ENCODE measurements at places on chromosomes 5 and 9. TPM values are rescaled to one million over a fixed set of nuclear protein-coding genes. Genes with fewer than 3 reads are reported as not detected.

Gene PFN3
- not detected for total RNA-seq

Gene CDX1
- total RNA-seq: not detected

Gene PPP2R2B
- 6.0 TPM for total RNA-seq

Gene INPP5E
- 15.2 TPM for total RNA-seq

Gene CTXN3
- not detected for total RNA-seq

Gene PIP5KL1
- 9.7 TPM for total RNA-seq

Gene HAVCR2
- 2.1 TPM for total RNA-seq

Gene ABCA1
- 24.5 TPM for total RNA-seq

Gene CARD9
- total RNA-seq: 7.4 TPM

DNA sequence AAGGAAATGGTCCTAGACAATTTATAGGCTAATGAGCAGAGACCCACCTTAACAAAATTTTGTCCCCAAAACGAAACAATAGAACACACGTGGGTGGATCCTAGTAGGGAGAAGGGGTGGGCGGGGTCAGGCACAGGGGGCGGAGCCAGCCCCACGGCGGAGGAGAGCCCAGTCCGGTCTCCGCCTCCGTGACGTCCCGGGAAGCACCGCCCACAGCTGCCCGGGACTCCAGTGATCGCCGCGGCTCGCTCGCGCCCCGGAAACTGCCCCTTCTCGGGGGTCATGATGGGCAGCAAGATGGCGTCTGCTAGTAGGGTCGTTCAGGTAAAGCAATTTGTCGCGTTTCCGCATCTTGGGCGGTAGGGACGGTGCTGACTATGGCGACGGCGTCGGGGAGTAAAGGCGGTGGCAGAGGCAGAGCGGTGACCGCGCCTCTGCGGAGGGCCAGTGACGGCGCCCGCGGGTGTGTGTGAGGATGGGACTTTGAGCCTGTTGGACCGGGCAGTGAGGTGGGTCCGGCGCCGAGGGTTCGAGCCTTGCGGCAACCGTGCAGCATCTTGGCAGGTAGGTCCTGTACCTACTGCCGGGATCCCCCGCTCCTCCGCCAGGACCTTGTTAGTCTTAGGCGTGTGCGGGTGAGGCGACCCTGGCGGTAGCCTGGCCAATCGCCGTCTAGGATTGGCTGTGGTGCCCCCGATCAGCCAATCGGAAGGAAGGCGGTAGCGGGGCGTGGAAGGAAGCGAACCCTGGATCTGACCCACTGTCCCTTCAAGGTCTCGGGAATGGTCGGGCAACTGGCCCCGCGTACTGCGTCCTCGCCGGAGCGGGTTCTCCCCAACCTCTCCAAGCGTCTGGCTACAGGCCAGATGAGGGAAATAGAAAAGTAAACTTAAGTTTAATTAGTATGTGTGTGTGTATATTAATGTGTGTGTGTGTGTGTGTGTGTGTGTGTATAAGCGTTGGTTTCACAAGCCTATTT, 16.8 kb upstream of the CDK7 start:
- peak; percentile 98 for DNase-seq

DNA sequence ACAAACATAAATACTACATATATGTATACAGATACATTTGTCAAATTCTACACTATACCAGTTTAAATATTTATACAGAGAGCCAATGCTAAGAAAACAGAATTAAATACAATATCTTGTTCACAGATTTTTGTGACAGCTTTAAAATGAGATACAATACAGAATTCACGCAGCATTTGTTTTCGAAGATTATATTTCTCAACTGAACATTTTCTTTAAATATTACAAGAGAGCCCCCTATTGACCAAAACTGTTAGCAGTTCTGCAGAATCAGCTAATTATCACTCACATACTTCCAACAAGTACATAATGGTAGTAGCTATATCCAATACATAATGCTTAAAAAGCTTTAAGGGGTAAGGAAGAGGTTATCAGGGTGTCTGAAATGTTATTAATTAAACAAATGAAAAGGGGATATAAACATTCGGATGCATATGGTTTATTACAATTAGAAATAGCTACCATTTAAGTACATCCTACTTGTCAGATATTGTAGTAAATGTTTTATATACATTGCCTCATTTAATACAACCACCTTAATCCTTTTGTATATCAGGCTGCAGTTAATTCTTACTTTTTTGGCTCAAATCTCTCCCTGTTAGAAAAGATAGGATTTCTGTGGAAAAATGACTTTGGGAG, 31.7 kb downstream of the ZDHHC21 start:
- no peak for DNase-seq

DNA sequence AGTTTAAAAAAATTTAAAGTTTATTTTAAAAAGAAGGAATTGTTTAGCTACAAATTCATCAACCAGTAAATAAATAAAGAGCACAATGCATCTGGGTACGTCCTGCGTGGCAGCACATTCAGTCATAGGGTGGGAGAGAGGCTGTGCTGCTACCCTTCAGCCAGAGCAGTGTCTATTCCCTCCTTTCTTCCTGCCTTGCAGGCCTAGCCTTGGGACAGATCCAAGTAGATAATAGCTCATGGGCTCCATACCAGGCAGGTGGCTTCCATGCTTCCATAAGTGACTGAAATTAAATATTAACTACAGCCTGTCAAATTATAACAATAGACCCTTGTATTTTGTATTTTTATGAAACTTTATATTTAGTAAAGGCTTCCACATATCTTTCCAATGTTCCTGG, 408.3 kb upstream of the RGMB start:
- DNase-seq: no peak

GRCh38 chr9:88388886-88389605, 802 bp downstream of the SPIN1 start:
- DNase-seq: no peak

GRCh38 chr9:20048985-20049384, 260.1 kb upstream of the SLC24A2 start:
- DNase-seq: no peak

DNA sequence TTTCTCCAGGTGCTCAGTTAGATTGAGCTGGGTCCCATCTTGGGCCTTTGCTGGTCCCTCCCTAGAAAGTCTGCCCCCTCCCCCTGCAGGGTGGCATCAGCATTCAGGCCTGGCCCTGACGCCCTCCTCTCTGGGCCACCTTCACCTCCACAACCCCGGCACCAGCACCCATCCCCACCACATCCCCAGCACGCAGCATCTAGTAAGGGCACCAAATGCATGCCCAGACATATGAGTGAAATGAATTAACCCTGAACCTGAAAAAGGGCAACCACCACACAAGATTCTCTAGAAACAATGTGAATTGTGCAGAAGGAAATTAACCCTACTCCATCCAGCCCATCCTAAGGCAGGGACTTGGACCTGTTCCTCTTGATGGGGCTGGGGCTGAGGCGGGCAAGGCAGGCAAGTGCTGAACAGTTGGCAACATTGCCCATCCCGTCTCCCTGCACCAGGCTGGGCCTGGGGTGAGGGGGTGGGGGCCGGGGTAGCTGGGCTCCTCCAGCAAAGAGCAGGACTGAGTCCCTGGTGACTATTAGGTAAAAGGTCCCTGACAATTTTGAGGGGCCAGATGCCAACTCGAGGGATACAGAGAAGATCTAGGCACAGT, 125.9 kb downstream of the KCNIP1 start:
- no peak for DNase-seq

GRCh38 chr9:90830977-90831376, 29.4 kb downstream of the SYK start:
- no peak for DNase-seq

GRCh38 chr5:79898611-79899010, 92.5 kb downstream of the MTX3 start:
- DNase-seq: no peak

DNA sequence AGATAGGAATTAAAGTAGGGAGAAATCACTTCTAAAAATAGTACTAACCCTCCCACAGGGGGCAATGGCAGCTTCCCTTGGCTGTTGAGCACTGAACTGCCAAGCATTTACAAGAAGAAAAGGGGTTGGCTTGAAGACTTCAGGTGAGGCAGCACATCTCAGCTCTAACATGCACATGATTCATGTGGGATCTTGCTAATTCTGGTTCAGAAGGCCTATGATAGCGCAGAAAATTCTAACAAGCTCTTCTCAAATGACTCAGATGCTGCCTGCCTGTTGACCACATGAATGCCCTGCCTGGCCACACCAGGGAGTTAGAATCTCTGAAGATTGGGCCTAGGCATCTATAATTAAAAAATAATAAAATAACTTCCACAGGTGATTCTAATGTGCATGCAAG, 22.6 kb downstream of the CD180 start:
- no peak for DNase-seq

GRCh38 chr5:40570408-40571129, 109.1 kb upstream of the PTGER4 start:
- DNase-seq: no peak

- DNase-seq: no peak
Observed at GRCh38 chr9:20442461-20443319, 179.6 kb downstream of the MLLT3 start.

GRCh38 chr5:132557478-132558172, 848 bp downstream of the RAD50 start:
- no peak for DNase-seq

DNA sequence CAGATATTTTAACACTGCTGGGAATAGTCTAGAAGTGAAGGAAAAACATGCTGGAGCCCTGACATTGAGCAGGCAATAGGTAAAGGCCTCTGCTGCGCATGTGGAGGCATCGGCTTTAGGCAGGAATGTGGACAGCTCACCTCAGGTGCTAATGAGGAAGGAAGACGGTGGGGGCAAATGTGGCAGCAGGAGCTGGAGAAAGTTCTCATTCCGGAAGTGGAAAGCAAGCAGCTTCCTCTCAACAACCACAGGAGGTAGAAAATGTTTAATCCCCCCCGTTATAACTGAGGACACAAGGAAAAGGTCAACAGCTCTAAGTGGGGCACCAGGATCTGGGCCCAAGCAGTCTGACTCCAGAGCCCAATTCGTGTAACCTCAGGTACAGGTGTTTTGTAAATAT, 7.6 kb upstream of the RPS14 start:
- no peak for DNase-seq

DNA sequence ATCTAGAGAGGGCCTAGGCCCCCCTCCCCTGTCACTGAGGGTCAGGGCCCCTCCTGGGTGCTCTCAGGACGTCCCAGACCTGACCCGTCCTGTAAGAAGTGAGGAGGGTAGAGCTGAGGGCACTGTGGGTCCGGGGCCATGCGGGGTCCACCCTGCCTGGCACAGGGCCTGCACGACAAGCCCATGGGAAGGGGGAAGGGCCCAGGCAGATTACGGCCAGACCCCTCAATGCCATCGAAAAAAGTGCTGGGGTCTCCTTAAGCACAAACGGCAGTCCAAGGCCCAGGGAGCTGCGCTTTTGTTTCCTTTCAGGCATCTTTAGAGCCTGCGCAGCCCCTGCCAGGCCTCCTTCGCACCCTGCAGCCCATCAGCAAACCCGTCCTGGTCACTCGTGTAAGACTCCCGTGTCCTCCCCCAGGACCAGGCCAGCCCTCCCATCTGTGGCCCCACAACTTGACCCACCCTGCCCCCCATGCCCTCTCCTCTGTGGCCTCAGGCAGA, 4.4 kb upstream of the EXOC3 start:
- peak; percentile 49 for DNase-seq

- DNase-seq: no peak
Observed at GRCh38 chr5:106307265-106307664, 1363.5 kb downstream of the EFNA5 start.

GRCh38 chr5:33936004-33936380, 194 bp upstream of the RXFP3 start:
- DNase-seq: no peak

DNA sequence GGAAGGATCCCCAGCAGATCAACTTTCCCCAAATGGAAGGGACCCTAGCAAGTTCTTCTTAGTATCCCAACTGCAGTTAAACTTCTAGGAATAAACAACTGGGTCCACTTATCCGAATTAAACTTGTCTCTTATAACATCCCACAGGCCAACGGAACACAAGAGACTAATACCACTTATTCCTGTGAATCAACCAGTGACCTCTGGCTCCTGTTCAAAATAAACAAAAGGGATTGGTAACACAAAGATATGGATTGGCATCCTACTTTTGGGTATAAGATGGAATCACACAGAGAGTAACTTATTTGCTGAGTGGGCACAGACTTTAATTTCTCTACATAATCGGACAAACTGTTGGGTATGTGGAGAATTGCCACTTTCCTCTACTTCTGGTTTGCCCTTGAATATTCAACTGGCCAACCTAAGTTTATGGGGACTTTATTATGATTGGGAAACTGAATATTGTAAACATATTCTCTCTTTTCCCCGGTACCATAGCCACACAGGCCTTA, 12.4 kb upstream of the PAIP1 start:
- no peak for DNase-seq

GRCh38 chr5:126888175-126888574, 111.2 kb downstream of the LMNB1 start:
- no peak for DNase-seq

GRCh38 chr5:119269061-119269944, 86.5 kb upstream of the TNFAIP8 start:
- DNase-seq: peak; percentile 69

- DNase-seq: no peak
Observed at GRCh38 chr5:155952486-155953089, 374.4 kb upstream of the SGCD start.
